Right atrium auricular region (tissue), 2 donors: ENCODE measurements at places on chromosomes 16 and 17.

DNA sequence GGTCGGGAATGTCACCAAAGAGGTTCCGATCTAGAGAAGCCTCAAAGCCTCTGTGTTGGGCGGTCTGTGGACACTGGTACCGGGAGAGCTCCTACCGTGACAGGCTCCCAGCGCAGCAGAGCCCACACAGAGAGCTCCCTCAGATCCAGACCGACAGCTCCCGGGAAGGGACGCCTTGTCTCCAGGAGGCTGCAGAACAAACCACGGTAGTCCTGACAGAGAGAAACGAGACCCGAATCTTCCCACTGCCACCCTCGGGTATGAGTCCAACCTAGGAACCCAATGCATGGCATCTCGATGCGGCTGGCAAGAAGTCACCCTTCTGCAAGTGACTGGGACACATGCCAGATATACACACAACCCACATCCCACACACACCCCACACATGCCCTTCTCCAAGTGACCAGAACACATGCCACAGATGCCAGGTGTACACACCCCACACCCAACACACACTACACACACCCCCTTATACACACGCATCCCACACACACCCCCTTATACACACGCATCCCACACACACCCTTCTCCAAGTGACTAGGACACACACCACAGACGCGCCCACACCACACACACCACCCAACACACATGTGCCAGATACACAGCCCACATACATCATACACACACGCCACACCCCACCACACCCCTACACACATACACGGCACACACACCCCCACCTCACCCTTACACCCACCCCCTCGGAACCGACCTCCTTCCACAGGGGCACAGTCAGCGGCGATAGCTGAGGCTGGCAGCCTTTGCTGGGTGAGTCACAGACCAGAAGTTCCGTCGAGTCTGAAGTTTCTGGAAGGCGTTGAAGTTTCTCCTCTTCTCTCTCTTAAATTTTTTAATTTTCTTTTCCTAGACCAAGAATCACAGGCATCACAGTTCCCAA lies 15.9 kb upstream of the CYTH1 start:
- DNase-seq = no peak

DNA sequence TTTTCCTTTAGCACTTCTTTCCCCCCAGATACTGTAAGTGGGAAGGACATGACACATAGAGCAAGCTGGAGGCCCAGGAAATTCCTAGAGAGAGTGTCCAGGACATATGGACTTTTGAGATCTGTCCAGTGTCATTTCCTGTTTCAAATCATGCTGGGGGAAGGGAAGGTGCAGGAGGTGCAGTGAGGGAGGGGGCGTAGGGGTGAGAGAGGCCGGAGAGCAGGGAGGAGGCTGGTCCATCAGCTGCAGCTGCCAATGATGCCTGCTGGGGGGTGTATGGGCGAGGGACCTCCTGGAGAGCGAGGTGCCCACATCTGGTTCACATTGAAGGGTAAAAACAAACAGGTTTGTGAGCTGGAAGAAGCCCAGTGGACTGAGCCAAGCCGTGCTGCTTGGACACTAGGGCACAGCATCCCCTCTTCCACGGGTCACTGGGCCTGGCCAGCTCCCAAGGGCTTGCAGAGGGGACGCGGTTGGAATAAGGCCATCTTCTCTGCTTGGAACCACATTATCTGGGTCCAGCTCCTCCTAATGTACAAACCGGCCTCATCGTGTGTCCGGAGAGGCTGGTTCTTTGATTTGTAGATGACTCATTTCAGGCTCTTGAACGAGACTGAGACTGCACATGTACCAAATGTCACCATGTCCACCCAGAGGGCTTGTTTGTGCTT lies 70.4 kb upstream of the SMURF2 start:
- DNase-seq = no peak

DNA sequence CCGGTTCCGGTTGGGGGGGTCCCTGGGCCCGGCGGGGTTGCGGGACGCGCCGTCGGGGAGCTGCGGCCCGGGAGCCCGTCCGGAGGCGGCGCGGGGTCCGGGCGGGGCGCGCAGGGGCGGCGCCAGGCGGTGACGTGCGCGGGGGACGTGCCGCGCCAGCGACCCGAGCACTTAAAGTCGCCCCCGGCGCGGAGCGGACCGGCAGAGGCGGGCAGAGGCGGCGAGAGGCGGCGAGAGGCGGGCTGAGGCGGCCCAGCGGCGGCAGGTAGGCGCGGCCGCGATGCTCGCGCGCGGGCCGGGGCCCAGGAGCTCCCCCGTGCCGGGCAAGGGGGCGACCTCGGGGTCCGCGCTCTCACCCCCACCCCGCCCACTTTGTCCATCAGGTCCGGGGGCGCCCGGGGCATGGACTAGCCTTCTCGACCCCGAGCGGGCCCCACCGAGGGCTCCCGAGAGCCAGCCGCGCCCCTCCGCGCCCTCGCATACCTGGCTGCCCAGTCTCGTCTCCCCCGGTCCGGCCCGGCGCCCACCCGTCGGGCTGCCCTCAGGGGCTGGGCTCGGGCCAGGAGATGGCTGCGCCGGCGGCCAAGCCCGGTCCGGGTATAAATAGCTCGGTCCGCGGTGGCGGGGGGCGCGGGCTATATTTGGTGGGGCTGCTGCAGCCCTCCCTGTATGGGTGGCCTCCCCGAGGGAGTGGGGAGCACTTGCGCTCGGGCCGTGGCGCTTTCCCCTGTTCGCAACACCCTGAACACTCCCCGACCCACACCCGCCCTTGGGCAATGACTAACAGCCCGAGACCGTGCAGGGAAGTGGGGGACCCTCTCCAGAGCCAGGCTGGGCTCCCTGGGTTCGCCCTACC lies at the start of gene SLC16A3:
Gene SLC16A3 (plus strand): TSS at position 201 of the 856 bp plus-strand sequence. CDS start 6,967 bp downstream, outside the sequence.
- no peak for DNase-seq

GRCh38 chr16:14378131-14378551 lies 251.9 kb downstream of the PARN start:
- DNase-seq = no peak
